CD4-positive, alpha-beta T cell treated with Interleukin-17A for 4 hours (primary cell): ENCODE measurements at places on chromosomes 1 and 21.
A peak's percentile ranks its signal among the peaks of the same experiment; 100 is the strongest.

GRCh38 chr1:161021165-161021969 is 415 bp upstream of the F11R start:
- peak; percentile 95 for DNase-seq

GRCh38 chr21:33514229-33514628 is 22.7 kb upstream of the DNAJC28 start:
- no peak for DNase-seq

DNA sequence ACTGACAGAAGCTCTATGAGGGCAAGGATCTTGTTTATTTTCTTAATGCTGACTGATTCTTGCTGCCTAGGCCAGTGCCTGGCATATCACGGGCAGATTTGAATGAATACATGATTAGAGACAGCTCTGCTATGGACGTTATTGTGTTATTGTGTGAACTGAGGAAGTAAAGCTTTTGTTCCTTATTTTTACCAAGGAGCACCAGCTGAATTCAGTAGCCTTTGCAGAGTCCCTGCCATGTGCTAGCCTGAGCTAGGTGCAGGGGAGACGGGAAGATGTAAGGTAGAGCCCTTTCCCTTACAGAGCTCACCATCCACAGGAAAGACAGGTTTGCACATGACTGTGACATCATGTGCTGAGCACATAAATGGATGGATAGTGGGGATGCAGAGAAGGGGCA is 36.0 kb upstream of the SCMH1 start:
- no peak for DNase-seq

DNA sequence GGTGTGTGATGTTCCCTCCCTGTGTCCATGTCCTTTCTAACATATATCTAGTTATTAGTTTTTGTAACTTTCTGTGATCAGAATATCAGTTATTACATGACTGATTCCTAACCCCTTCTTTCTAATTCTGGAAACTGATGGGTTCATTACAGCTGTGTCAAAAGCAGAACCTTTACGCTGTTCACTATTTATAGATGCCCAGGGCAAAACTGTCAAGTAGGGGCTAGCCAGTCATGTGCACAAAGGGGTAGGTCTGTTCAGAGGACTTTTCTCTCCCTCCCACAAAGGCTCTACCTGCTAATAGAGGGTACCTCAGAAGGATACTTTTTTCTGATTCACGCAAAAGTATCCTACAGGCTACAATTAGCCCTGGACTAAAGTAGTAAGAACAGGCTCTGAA is 79.2 kb downstream of the NRDC start:
- DNase-seq = no peak

- no peak for DNase-seq
These were observed 4.6 kb upstream of the ZNF678 start for GRCh38 chr1:227558732-227559262.

GRCh38 chr1:116408803-116409720 is 36.0 kb downstream of the ATP1A1 start:
- DNase-seq = no peak

GRCh38 chr1:209038735-209039134 is 544.8 kb upstream of the CAMK1G start:
- DNase-seq = no peak

GRCh38 chr21:33308586-33309490 is 15.9 kb upstream of the IFNAR1 start:
- peak; percentile 66 for DNase-seq

GRCh38 chr21:33127154-33127867 is 57.4 kb downstream of the OLIG1 start:
- peak; percentile 74 for DNase-seq

DNA sequence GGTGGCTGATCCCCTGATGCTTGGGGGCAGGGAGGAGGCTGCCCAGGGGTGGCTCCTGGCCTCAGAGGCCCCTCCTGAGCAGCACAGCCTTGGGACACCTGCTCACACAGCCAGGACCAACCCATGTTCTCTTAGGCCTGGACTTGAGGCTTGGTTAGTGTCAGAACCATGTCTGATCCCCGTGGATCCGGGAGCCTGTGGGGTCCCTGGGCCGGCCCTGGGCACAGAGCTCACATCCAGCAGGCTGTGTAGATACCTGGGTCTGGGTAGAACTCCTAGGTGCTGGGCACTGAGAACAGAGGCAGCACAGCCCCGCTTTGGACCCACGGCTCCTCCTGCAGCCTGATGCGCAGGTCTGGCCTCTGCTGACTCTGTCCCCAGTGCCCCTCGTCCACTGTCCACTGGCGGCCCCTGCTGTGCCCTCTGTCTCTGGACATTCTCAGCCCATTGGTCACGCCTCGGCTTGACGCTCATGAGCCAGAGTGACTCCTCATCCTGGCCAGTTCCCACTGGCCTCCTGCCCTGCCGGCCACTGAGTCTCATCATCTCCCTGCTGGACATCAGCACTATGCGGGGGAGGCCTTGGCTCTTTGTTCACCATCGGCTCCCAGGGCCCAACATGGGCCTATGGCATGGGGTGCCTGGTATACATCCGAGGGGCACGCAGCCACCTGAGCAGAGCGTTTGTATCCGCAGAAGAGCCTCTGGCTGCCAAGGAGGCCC is 70.2 kb downstream of the TRIM11 start:
- DNase-seq = no peak

GRCh38 chr21:27301220-27301619 is 334.3 kb upstream of the ADAMTS5 start:
- no peak for DNase-seq

DNA sequence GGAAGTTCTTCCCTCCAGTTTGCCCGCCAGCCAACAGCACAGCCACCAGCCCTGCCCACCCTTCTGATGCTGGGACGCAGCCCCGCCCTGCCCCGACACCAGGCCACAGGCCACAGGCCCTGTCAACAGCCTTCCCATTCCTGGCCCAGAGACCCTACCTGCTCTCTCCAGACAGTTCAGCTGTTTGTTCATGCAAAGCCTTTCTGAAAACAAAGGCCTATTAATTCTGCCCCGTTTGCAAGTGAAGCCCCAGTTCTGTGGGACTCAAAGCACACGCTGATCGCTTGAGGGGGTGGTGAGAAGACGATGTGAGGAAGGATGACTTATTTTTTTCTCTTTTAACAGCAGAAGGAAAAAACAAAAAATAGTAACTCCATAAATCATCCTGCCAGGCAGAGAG is 55.4 kb upstream of the KIF26B start:
- no peak for DNase-seq

DNA sequence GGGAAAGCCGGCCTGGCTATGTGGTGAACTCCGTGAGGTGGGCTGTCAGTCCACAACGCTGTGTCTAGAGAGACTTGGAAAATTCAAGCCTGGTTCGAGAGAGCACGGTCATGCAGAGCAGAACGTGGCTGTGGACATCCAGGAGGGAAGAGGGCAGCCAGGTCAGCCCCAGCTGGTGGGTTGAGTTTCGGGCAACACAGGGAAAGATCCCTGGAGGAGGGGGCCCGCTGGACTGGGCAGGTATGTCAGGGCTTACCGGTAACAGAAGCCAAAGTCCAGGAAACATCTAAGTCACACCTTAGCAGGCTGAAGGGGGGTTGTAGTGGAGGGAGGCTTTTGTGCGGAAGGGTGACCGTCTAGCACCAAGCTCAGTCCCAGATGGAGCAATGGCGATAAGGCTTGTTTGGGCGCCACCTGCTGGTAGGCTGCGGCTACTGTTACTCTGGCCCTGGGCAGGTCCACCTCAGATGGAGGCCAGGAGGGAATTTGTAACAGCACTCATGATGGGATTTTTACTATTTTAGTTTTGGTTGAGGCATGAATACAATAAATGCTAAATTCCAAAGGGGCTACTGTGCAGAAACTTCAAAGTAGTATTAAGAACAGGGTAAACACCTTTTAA is 143.3 kb upstream of the ZNF644 start:
- peak; percentile 70 for DNase-seq

DNA sequence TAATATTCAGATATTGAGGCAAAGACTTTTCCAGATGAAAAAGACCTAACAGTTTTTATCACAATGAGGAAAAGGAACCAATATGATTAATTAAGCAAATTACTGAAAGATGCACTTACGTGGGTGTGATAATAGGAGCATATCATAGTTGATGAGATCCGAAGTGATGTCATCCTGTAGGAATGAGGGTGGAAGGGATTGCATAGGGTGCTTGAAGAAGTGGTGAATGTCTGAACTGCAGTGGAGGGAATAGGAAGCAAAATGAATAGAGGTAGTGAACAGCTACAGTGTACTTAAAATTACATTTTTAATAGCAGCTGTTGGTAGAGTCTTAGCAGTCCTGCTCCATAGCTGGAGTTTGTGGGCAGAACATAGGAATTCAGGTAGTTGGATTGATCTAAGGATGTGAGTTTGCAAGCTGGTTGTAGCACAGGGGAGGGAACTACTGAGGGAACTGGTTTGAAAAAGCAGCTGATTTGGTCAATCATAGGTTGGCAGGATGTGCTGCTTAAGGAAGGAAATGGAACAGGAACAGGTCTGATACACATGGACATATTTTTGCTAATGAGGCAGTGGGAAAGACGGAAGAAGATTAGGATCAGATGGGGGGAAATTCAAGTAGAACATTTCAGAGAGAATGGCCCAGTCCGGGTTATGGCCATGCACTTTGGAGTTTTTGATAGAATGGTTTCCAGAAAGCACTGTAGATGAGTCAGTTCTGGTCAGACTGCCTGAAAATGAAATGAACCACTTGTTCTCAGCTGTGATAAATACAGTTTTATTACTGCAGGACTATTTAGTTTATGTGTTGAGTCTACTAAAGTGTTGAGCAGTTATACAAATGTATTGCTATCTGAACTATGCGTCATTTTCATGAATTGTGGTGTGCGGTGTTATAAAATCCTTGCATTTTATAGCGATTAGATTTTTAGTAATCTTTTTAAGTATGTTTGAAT is 155.8 kb downstream of the RYR2 start:
- DNase-seq = no peak

GRCh38 chr1:43934101-43934985 is 742 bp downstream of the ARTN start:
- DNase-seq = peak; percentile 59

GRCh38 chr1:231041719-231042261 is 1.7 kb upstream of the FAM89A start:
- no peak for DNase-seq

GRCh38 chr1:246678816-246679793 is 45.1 kb upstream of the SCCPDH start:
- no peak for DNase-seq

DNA sequence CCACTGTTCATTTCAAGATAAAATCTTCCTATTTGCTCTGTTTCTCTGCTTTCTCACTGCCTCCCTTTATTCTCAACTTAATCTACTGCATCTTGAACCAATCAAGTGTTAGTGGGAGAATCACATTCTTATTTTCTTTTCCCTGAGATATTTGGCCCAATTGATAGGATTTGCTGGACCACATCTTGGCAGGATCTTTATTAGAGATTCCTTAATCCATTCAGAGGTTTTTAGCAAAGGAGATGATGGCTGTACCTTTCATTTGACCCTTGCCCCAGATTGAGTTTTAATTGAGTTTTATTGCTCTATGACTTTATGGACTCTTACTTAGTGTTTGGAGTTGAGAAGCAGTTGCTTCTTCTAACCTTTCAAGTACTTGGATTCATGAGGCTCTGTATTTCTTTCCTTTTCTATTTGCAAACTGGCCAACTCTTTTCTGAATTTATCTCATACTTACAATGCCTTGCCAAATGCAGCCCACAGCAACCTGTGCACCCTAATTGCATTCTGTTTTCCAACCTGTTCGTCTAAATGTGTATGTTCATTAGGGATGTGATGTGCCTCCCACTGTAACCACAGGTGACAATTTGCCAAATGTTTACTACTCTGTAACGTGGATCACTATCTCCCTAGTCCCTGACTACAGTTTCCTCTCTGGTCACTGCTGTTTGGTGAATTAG is 274.8 kb upstream of the KAZN start:
- no peak for DNase-seq

- DNase-seq = peak; percentile 89
These were observed at the start of gene ADAM15 for GRCh38 chr1:155050560-155051341. TSS of gene ADAM15 (plus strand) at chr1:155051316. CDS start at chr1:155051387, 71 bp downstream.

DNA sequence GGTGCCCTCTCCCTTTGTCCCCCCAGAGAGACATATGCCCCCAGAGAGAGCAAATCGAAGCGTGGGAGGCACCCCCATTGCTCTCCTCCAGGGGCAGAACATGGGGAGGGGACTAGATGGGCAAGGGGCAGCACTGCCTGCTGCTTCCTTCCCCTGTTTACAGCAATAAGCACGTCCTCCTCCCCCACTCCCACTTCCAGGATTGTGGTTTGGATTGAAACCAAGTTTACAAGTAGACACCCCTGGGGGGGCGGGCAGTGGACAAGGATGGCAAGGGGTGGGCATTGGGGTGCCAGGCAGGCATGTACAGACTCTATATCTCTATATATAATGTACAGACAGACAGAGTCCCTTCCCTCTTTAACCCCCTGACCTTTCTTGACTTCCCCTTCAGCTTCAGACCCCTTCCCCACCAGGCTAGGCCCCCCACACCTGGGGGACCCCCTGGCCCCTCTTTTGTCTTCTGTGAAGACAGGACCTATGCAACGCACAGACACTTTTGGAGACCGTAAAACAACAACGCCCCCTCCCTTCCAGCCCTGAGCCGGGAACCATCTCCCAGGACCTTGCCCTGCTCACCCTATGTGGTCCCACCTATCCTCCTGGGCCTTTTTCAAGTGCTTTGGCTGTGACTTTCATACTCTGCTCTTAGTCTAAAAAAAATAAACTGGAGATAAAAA is 8.4 kb downstream of the EFNA3 start:
- DNase-seq = no peak

- no peak for DNase-seq
These were observed 2.9 kb upstream of the SYDE2 start for GRCh38 chr1:85203573-85204171.

DNA sequence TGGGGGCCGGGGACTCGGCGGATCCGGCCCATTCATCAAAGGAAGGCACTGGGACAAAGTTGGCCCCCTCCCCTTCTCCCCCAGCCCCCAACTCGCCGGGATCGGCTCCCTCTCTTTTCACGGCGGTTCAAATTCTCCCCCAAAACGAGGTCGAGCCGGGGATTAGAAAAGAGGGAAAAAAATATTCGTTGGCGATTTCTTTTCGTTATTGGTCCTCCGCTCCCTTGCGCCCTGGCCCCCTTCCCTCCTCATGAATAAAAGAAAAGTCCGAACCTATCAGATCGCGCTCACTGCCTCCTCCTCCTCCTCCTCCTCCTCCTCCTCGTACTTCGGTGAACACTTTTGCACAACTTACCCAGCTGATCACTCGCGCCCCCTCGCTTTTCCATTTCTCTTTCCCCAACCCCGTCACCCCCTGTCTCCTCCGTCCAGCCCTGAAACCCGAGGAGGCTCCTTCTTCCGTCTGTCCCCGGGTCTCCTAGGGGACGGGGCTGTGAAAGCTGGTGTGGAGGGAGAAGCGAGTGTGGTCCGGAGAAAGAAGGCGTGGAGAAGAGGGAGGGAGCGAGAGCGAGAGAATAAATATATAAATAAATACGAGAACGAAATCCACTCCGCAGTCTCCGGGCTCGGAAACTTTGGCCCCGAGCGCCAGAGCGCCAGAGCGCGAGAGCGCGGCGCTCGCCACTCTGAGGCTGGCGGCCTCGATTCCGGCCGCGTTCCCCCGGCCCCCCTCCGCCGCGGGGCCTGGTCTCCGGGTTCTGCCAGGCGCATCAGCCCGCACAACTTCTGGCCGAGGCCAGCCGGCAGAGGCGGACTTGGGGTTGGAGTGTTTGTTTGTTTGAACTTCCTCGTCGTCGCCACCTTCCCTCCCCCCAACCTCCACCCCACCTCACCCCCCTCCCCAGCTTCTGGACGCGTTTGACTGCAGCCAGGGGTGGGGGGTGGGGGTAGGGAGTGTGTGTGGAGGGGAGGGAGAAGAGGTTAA is at the start of gene PAX7:
TSS of gene PAX7 (plus strand) at position 336 of the 985 bp plus-strand sequence. CDS start 758 bp downstream, outside the sequence.
- no peak for DNase-seq

GRCh38 chr1:33007190-33008050 is 29.3 kb downstream of the AK2 start:
- peak; percentile 40 for DNase-seq
